Stimulated activated CD8-positive, alpha-beta memory T cell treated with anti-CD3 and anti-CD28 coated beads, Interleukin-4, amount 100 ng/mL, for 24 hours (primary cell): ENCODE measurements at places on chromosomes 16 and 17.
A peak's percentile ranks its signal among the peaks of the same experiment; 100 is the strongest.

DNA sequence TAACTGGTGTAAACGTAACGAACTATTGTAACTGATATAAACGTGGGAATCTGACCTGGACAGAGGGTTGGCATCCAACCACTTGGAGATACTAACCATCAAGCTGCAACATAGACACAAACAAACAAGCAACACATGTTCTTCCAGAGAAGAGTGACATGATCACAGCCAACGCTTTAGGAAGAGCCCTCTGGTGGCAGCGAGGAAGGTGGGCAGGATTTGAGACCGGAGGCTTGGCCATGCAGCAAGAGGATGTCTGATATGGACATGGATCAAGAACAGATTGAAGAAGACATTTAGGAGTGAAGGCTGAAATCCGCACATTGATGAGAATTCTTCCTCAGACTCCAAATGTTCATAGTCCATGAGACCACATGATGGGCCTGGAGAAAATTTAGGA is 40.3 kb upstream of the TNRC6A start:
- no peak for DNase-seq

DNA sequence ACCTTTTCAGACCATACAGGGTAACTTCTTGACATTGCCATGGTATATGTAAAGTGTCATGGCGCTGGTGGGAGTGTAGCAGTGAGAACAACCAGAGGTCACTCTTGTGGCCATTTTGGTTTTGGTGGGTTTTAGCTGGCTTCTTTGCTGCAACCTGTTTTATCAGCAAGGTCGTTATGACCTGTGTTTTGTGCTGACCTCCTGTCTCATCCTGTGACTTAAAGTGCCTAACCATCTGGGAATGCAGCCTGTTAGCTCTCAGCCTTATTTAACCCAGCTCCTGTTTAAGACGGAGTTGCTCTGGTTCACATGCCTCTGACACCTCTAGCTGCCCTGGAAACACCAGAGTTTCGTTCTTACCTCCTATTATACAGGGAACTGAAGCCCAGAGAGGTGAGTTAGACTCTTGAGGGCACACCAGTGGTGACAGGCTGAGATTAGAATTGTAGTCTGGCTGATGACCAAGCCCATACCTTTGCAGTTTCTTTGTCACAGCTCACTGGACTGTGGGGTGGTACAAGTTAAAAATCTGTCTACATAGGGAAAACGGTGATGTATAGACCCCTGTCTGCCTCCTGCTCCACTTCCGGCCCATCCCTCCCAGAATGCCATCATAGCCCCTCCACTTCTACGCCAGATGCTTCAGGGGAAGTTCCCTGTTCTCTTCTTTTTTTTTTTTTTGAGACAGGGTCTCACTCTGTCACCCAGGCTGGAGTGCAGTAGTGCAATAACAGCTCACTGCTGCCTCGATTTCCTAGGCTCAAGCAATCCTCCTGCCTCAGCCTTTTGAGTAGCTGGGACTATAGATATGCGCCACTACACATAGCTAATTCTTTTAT is 21.0 kb downstream of the KSR1 start:
- no peak for DNase-seq

GRCh38 chr17:65678546-65678945 is 117.1 kb upstream of the AXIN2 start:
- no peak for DNase-seq

GRCh38 chr16:86566601-86566965 is at the start of gene FOXC2:
TSS of gene FOXC2 (plus strand) at chr16:86566829. CDS start at chr16:86567336, 507 bp downstream.
- peak; percentile 40 for DNase-seq

DNA sequence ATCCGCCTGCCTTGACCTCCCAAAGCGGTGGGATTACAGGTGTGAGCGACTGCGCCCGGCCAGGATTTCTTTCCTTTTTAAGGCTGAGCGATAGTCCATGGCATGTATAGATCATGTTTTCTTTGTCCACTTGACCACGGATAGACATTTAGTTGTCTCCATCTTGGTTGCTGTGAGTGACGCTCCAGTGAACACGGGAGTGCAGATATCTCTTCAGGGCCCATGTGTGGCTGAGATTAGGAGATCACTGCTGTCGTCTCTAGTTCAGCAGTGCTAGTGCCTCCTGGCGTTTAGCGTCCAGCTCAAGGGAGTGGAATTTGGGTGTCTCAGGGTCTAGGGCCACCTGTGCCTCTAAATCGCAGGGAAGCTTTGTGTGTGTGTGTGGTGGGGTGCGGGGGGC is 41.5 kb downstream of the ABCC1 start:
- no peak for DNase-seq

- no peak for DNase-seq
Observed at GRCh38 chr17:32927724-32928585, at the start of gene TMEM98. TSS of gene TMEM98 (plus strand) at chr17:32928153. CDS start at chr17:32931529, 3,376 bp downstream.

GRCh38 chr17:45740553-45741330 is 43.4 kb upstream of the CRHR1 start:
- peak; percentile 1 for DNase-seq

GRCh38 chr17:78736526-78737079 is 45.5 kb downstream of the CYTH1 start:
- peak; percentile 38 for DNase-seq

- DNase-seq = peak; percentile 39
Observed at GRCh38 chr17:82892899-82893565, 53.2 kb upstream of the ZNF750 start.

DNA sequence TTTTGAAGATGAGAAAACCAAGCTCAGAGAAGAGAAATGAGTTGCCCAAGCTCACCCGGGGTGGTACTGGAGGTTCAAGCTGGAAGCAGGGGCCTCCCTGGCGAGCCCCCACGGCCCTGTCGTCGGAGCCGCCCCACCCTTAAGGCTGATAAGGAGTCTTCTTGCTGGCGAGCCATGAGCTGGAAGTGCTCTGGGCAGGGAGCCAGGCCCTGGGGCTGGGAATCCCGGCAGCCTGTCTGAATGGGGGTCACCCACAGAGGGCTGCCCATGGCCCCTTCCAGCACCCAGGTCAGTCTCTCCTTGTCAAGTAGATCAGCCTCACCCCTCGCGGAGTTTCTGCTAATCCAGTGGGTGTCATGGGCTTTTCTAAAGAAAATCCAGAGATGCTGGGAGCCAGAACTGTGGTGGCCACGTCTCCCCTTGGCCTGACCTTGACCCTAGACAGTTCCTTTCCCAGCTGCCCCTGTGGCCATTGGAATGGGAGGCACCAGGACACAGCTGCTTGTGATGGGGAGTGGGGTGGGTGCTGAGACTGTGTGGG is 1.2 kb upstream of the P2RX1 start:
- DNase-seq = no peak

DNA sequence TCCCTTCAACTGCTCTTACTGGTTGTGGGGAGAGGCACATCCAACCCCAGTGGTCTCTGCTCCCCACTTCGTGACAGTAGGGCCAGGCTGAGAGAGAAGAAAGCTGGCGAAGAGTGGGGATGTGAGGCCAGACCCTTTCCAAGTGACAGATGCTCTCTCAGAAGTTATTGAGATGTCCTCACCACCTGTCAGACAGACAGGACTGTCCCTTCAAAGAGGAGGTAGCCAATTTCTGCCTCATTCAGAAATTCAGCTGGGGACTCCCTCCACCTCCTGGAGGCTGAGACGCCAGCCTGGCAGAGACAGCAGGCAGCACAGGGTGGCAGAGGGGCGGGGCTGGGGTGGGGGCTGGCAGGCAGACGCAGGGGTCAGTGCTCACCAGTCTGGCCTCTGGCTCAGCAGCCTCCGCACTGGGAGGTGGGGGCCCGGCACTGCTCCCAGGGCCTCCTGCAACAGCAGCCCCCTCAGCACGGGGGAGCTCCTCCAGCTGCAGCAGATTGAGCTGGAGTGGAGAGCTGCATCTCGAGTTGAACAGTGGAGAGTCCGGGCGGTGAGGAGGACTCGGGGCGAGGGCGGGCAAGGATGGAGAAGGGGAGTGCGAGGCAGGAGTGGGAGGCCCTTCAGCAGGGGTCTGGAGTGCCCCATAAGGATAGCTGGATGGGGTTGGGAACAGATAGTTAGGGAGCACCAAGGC is 9.2 kb downstream of the PER1 start:
- DNase-seq = no peak

GRCh38 chr17:81582341-81582740 is 30.2 kb upstream of the FAAP100 start:
- DNase-seq = no peak
